CD4-positive, alpha-beta memory T cell (primary cell): ENCODE measurements at places on chromosomes 16 and 17.

DNA sequence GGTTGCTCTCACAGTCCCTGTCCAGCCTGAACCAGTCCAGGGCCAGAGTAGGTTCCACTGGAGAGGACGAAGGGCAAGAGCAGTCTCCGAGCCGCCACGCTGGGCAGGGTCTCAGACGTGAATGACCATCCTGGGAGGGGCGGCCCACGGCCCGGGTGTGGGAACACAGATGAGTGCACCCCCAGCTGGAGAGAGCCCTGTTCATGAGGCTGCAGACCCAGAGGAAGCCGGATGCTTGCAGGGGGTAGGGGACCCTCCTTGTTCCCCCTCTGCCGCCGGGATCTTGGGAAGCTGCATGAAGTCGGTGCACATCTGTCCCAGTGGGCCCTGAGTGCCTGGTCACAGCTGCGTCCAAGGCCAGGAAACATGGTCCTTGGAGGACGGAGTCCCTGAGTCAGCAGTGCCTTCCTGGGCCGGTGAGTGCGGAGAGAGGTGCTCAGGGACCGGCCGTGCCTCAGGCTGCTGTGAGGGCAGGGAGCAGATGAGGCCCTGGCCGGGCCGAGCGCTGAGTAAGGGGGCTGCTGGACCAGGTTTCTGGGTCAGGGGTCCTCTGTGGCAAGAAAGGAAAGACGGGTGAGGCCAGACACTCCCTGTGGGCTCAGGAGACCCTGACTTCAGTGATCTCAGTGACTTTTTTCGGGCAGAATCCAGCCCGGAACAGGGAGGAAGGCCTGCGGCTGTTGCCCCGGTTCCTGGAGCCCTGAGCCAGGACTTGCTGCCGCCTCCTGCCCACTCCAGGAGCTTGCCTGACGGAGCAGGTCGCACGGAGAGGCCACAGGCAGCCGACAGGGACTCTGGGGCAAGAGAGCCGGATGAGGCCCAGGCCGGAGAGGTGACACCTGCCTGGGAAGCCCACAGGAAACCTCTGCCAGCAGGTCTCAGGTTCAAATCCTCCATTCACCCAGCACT, 45.8 kb downstream of the ACTG1 start:
- peak; percentile 14 for DNase-seq

GRCh38 chr16:73890186-73891128, 406.2 kb upstream of the PSMD7 start:
- DNase-seq: no peak

DNA sequence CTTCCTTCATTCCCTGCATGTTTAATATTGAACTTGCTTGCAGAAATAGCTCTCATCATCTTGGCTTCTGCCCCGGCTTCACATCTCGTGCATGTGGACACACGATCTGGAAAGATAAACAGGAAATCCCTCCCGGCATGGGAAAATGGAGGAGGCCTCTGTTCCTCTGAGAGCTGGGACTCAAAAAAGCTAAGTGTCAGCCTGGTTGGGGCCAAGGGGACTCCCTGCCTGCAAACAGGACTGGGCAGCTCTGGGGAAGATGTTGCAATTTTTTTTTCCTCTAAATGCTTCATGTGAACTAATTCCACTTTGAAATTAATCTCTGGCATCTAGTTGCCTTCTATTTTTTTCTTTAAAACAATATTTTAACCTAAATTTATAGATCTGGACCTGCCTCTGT, 24.8 kb downstream of the ITPRIPL2 start:
- no peak for DNase-seq

GRCh38 chr17:1294157-1294717, 14.8 kb downstream of the TRARG1 start:
- peak; percentile 94 for DNase-seq

- DNase-seq: no peak
These were observed 3.0 kb downstream of the CORO1A start for GRCh38 chr16:30186444-30186781.

- DNase-seq: no peak
These were observed 27.2 kb downstream of the MGRN1 start for GRCh38 chr16:4651827-4652226.

DNA sequence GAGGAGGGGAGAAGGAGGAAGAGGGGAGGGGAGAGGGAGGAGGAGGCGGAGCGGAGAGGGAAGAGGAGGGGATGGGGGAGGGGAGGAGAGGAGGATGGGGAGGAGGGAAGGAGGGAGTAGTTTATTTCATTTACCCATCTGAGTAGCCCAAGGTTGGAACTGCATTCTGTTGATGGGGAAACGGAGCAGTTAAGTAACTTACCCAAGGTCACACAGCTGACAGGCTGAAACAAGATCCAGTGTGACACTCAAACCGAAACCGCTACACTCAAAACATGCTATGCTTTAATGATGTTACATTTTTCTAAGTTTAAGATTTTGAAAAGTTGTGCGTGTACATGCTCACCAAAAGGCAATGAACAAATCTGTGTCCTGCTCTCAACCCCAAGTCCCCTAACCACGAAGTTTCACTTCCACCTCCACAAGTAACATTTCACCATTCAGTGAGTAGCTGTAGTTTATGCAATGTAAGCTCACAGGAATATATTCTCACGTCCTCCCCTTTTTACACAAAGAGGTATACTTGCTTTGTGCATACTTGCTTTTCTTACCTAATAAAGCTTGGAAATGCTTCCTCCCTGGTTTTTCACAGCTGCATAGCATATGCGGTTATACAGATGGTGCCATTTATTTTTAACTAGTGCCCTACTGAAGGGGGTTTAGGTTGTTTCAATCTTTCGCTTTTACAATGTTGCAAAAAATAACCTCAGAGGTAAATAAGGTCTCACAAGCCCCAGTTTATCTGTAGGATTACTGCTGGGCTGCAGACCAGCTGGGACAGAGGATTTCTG, 275.3 kb downstream of the PARN start:
- DNase-seq: peak; percentile 13

DNA sequence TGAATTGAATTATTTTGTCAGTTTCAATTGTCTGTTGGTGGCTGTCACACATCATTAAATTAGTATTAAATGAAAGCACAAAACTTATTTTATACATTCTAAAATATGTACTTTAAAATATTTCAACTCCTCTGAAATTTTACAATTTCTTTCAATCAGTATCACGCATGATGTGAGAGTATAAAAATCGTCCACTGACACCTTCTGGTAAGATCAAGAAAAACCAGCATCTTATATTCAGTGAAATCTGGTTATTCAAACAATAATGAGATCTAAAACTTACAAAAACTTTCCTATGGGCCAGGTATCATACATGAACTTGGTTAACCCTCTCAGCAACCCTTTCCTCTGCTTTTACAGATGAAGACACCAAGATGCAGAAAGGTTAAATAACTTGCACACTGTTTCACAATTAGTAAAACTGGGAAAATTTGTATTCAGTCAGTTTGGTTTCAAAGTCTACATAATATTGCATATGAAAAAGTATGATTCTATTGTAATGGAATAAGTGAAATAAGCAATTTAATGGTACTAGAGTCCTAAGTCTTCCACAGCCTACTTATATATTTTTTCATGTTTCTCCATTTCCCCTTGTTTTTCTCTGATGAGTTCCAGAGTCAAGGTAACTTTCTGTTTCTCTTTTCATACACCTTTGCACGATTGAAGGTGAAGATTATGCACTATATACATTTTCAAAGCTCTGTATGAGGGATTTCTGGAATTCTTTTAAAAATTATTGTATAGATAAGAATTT, 58.7 kb downstream of the EFCAB5 start:
- DNase-seq: no peak

GRCh38 chr16:75244225-75244809, 7.1 kb downstream of the BCAR1 start:
- DNase-seq: peak; percentile 31

- no peak for DNase-seq
These were observed 76.0 kb downstream of the IRX3 start for GRCh38 chr16:54210452-54211125.

- DNase-seq: no peak
These were observed 14.2 kb downstream of the ANKFY1 start for GRCh38 chr17:4249452-4250029.

DNA sequence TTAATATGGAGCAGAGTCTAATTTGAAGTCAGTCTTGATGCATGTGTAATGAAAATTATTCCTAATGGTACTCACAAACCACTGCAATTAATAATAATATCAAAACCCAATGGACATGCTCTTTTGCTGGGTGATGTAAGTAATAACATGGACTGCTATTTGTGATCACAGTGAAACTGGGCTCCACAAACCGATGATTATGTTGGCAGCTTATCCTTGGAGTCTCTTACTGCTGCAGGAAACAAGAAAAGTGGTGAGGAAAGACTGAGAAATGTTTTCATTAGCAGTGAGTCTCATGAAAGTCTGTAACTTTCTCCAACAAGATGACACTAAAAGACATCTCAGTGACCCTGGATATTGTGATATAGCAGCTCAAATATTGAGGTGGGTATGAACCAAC, 45.2 kb downstream of the TMEM100 start:
- no peak for DNase-seq

GRCh38 chr16:81006211-81006812, 373 bp downstream of the CMC2 start:
- peak; percentile 78 for DNase-seq

DNA sequence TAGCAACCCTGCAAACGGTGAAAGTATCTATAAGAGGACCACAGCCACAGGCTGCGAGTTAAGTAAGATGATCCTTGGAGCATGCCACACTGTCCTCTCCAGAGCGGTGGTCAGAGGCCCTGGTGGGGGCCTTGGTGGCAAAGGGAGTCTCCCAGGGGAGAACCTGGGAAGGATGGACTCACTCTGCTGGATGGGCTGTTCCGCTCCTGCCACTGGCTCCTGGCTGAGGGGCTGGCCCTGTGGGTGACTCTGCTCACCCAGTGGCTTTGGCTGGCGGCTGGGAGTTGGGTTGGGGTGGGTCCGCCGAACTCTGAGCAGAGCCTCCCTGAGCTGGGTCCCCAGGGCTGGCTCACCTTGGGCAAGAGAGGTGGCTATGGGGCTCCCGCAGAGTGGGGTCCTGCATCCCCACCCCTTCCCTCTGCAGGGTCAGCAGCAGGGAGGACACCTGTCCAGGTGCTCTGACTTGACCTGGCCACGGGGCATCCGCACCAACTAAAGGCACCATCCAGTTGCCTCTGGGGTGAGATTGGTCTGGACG, 7.3 kb downstream of the CDK5R1 start:
- DNase-seq: no peak

- DNase-seq: no peak
These were observed 6.3 kb upstream of the APRT start for GRCh38 chr16:88817785-88818574.

GRCh38 chr16:88888461-88889387, 22.3 kb upstream of the PABPN1L start:
- no peak for DNase-seq

GRCh38 chr16:11114366-11115164, 141.4 kb downstream of the SOCS1 start:
- DNase-seq: no peak

GRCh38 chr17:33086041-33086440, 94.4 kb downstream of the SPACA3 start:
- no peak for DNase-seq

DNA sequence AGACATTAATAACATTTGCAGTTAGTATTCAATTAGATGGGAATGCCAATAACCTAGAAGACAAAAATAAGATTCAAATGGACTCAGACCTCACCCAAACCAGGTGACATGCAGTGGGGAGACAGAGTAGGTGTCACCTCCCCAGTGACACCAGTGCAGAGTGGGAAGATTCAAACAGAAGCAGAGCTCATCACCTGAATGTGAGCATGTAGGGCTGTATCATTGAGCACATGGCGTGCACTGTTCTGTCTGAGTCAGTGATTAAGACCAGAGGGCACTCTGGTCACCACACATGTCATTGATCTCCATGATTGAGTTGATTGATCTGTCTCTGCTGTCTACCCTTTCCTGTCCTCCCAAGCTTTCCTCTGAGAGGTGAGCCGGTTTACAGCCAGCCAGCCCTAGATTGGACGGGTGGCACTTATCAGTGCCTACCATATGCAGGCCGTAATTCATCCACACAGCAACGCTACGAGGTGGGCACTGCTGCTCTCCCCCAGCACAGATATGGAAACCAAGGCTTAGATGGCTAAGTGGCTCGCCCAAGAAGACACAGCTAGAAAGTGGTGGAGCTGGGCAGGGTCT, 34.0 kb downstream of the RHBDL3 start:
- DNase-seq: no peak

DNA sequence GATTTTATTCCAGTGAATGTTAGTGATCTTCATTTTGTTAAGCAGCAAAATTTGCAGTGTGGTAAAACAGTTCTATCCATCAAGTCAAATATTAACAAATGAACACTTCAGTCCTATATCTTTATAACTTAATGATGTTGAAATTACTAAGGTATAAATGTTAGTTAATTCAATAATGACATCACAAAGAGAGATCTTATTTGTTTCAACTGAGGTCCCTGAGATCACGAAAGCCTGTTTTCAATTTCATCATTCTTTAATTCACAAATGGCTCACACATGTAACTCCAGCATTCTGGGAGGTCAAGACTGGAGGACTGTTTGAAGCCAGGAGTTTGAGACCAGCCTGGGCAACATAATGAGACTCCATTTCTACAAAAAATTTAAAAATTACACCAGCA, 13.9 kb downstream of the SMURF2 start:
- no peak for DNase-seq

DNA sequence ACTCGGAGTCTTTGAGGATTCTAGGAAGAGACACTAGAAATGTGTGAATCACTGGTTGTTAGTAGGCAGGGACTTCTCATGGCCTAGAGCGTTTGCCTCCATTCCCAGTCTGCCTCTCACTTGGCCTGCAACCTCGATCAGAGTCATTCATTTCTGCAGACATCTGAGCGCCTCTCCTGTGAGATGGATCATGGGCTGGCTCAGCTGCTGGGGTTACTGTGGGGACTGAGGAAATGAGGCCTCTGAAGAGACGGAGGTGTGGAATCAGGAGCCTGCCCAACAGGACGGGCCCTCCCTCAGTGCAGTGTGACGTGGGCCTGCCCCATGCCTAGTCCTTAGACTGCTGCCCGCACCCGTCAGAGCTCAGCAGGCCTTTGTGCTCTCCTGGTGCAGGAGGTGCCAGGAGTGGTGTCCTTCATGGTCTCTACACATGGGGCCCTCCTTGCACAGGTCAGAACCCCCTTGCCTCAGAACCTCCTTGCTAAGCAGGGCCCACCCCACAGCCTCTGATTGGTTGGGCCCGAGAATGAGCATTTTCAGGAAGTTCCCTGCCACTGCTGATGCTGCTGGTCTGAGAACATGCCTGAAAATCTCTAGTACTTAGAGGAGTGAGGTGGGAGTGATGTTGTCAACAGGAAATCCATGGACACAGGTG, 99.4 kb downstream of the NPIPB11 start:
- no peak for DNase-seq

DNA sequence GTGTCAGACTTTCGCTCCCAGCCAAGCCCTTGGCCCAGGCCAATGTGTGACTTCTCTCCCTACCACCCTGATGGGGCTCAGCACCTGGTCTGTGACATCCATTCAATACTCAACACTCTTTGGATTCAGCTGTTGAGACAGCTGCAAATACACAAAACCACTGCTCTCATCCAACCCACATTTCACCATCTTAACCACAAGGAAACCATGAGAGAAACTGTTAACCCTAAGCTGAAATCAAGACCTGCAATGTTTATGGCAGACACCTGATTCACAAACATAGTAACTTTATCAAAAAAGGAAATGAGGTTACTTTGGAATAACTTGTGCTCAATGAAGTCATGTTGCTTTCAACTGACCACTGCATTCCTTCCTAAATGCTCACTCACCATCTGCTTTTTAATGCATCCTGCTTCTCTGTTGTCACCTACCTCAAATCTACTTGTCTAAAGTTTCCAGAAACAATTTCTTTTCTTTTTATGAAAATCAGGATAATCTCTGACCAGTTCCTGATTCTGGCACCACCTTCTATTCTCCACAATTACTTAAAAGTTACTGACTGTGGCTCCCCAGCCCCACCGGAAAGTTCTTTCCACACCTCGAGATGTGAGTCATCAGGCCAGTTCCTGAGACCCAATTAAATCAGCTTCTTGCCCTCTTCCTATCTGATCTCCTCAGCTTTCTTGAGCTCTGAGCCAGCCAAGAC, 88.2 kb downstream of the NOG start:
- DNase-seq: no peak
